ENCODE measurements at places on chromosomes 2 and 18.

DNA sequence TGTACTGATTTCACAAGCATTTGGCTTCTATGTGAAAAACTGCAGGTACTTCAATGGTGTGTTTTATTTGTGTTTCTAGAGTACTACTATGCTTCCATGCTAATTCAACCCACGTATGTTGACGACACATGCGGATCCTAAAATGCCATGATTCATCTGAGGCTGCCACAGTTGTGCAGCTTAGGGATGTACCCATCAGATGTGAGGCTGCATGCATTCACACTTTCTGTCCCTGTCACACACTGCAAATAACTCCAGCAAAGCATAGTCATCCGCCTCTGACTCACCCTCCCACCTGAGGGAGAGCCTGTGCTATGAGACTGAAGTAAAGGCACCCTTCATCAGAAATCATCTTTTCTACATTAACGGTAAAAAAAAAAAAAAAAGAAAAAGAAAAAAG is 22.1 kb upstream of the SERTAD2 start:
- no peak for DNase-seq

GRCh38 chr2:144374163-144374661 is 145.7 kb downstream of the ZEB2 start:
- peak; percentile 4 for DNase-seq

- no peak for DNase-seq
Measured at GRCh38 chr2:13109516-13109915, 392.8 kb downstream of the TRIB2 start.

DNA sequence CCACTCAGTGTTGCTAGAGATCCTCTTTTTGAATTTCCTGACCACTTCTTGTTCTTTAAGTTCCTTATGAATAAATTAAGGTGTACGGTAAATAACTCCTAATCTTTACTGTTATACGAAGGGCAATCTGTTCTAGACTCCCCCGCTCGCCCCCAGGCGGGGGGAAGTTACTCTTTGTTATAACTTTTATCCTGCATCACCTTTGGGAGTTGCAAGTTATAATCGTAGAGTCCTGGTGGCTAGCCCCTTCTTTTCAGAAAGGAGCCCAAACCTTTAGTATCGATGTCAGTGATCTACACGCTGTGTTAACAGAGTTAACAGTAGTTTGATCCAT is 652 bp downstream of the GCA start:
- DNase-seq = no peak

- DNase-seq = no peak
Measured at GRCh38 chr2:46091004-46091403, 206.2 kb upstream of the EPAS1 start.
